Activated B cell treated with CpG ODN at 0.5 μM for 24 hours (primary cell): ENCODE measurements at places on chromosomes 2 and 18.

- DNase-seq: no peak
Measured at GRCh38 chr2:237156857-237157779, 71.4 kb downstream of the COPS8 start.

- no peak for DNase-seq
Measured at GRCh38 chr2:170156592-170156991, 21.4 kb upstream of the MYO3B start.

- no peak for DNase-seq
Measured at GRCh38 chr2:128301501-128301966, 17.1 kb downstream of the HS6ST1 start.

GRCh38 chr2:191049728-191050639 is 36.0 kb upstream of the STAT1 start:
- DNase-seq: no peak

GRCh38 chr2:44277541-44277940 is 2.3 kb downstream of the SLC3A1 start:
- no peak for DNase-seq

DNA sequence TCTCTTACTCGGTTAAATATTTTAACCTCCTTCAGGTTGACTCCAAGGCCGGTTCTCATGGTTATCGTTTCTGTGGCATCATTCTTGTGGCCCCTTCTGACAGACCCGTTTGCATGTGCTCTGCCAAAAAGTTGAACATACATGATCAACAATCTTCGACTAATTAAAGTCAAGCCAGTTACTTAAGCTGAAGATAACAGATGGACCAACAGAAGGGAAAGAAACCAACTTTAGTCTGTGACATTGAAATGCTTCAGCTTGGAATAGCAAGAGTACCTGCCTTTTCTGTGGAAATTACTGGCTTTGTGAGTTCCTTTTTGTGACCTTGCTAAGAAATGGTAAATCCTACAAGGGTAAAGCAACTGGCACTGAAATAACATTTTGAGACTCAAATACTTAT is 1429.1 kb downstream of the LRP1B start:
- DNase-seq: no peak

DNA sequence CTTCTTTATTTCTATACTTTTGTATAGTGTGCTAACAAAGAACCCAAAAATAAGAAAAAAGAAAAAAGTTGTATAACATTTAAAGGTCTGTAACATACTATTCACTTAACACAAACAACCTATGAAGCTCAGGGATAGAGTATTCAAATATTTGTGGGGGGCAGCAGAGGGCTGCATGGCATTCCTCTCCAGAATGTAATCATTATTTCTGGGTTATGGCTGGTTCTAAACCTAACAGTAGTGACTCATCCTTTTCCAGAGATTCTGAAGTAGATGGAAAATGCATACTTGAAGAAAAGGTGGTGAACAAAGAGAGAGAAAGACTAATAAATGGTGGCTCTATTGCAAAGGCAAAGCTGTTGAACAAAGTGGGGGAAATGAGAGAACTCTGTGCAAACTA is 249.4 kb downstream of the NRXN1 start:
- DNase-seq: no peak
